ENCODE measurements at places on chromosomes 3 and 15.

DNA sequence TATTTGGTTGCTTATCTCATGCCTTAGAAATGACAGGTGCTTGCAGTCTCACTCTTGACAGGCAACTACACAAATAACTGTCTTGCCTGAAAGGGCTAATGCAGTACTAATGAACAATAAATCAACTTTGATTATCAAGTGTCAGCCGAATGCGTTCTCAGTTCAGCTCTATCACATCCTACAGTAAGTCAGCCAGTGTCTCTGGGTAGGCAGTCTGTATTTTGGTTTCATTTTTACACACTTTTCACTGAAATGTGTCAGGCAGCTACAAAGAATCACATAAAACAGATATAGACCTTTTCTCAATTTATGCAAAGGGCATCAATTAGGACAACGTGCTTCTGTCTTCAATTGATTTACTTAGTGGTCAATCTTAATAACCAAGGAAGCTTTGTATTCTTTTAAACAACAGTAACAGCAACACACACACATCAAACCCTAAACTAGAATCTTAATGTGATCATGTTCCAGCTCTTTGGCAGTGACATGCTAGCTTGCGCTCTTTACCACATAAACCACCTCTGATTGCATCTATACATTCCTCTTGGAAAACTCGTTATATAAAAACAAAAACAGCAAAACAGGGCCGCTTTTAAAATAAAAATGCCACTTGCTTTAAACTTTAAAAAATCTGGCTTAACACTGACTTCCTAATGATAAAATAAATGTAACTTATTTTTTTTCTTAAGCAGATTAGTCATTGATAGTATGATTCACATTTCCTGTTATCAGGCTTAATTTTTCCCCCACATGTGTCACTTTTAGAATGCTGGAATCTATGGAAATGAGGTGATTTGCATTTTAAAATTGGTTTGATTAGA lies 520.4 kb downstream of the FOXP1 start:
- no peak for DNase-seq

- DNase-seq: no peak
Measured at GRCh38 chr15:62582580-62582979, 417.5 kb upstream of the C2CD4B start.

- DNase-seq: no peak
Measured at GRCh38 chr3:157662171-157662570, 159.0 kb upstream of the VEPH1 start.

DNA sequence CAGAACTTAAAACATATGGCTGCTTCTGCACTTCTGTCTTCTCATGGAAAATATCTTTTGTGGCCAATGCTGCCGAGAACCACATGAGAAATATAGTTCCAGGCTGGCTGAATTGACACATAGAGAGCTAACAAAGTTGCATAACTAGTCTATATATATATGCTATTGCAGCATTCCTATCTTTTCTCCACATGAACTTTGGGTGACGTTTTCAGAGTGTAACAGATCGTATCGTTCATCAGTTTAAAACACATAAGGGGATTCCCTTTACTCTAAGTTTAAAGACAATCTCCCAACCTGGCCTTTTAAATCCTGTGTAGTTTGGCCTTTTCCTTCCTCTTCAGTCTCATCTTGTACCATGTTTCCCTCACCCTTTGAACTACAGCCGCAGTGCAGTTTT lies 394.2 kb upstream of the CBLB start:
- DNase-seq: no peak

DNA sequence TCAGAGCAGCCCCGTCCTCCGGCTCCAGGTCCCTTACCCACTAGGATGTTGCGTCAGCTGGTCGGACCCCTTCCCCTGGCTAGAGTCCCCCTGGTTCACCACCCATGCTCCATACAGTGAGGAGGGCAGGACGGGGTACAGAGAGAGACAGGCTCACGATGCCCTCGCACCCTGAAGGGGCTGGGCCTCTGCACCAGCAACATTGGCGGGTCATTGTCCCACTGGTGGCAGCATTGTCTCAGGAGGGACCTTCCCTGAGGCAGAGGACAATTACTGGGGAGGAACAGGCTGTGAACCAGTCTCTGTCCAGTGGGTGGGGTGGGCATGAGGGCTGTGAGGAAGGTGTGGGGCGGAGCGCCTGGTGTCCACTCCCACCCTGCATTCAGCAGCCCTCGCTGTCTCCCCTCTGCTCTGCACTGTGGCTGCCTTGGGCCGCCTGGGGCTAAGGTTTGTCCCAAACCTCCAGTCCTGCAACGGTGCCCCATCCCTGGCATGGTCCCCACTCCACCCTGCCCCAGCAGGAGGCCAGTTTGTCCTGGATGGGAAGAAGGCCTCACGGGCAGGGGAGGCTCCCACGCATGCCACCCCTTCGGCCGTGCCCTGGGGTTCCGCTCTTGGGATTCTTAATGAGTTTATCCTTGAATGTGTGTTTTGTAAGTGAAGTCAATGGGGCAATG lies 48.0 kb upstream of the KLF13 start:
- no peak for DNase-seq

- no peak for DNase-seq
Measured at GRCh38 chr15:93500155-93500554, 411.1 kb upstream of the RGMA start.

DNA sequence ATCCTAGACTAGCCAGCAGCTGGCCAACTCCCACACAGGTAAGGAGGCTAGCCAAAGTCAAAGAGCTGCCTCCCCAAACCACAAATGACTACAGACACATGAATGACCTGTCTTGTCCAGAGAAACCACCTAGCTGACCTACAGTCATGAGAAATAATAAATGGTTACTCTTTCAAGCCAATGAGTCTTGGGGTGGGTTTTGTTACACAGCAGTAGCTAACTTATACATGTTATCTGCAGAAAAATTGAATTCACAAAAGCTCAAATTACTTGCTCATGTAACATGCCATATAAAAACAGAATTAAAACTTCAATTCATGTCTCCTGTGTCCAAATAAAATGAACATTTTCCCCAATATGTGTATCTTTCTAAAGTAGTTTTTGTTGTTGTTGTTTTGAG lies 307.4 kb upstream of the NR2F2 start:
- DNase-seq: no peak

GRCh38 chr3:183962807-183963206 lies 54.9 kb downstream of the ABCC5 start:
- DNase-seq: no peak

DNA sequence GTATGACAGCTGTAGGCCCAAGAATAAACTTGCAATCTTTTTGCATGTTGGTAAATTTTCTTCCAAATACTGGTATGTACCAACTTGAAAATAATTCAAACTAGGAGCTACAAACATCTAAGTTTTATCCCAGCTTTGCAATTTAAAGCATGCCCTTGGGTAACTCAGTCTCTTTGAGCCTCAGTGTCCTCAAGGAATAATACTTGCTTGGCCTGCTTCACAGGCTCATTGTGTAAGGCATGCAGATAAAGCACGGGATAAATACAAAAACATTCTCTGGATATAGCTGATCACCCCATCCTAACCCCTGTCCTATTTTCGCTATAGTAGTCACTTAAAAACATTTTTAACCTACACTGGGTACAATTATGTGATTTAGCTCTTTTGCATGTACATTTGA lies 9.6 kb upstream of the TMEM44 start:
- no peak for DNase-seq

- no peak for DNase-seq
Measured at GRCh38 chr3:188869628-188870027, 302.1 kb upstream of the TPRG1 start.

DNA sequence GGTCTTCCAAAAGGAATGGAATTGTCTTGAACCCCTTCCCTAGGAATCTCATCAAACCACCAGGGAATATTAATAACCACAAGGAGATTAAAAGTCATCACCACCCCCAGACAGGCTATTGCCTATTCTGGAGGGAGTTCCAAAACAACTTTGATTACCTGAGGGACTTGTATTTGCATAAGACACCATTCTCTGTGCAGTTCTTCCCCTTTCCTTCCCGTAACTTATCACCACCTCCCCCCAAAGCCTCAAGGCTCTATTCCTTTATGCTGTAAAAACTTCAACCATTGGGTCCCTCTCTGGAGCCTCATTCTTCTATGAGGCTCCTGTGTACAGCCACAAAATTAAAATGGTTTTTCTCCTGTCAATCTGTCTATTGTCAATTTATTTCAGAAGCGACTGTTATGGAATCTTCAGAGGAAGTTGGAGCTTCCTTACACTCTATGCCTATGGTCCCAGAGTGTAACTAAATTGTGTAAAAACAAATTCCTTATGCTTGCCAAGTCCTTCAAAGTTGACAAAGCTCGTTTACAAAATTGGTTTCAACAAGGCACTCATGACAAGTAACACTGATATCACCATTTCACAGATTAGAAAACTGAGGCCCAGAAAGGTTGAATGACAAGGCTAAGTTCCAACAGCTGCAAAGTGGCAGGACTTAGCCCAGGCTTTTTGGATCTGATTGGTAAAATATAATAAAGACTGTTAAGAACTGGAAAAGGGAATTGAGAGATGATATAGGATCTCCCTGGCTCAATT lies 68.3 kb upstream of the HERC1 start:
- no peak for DNase-seq

- no peak for DNase-seq
Measured at GRCh38 chr3:175620532-175620931, 761.4 kb downstream of the NAALADL2 start.

GRCh38 chr3:71430941-71431552 lies 152.5 kb downstream of the FOXP1 start:
- peak; percentile 88 for DNase-seq

All from kidney epithelial cell (primary cell).